ENCODE measurements at places on chromosomes 1 and 21.

DNA sequence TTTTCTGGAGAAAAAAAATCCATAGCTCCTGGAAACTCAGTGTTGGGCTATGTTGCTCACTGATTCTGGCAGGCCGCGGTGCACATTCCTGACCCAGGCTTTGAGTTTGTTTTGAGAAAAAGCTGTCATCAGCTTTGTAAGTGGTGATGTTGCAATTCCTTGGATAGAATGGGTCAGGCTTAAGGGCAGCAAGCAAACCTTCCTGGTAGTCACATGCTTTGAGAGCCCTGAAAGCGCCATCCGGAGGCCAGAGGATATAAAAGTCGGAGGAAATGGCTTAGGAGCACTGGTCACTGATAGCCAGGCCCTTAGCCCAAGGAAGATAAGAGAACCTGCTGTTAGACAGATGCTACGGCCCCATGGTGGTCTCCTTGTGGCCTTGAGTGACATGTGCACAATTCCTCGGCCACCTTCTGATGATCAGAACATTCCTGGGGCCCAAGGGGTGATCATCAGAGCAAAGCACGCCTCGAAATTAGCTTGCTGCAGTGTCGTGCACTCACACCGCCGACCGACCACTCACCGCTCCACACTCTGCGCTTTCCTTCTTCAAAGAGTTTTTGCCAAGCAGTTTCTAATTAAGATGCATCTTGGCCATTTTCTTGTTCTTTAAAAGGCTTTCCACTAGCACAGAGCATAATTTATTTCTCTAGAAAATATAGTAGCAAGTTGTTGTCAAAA lies 78.6 kb downstream of the MAN1C1 start:
- DNase-seq: no peak

DNA sequence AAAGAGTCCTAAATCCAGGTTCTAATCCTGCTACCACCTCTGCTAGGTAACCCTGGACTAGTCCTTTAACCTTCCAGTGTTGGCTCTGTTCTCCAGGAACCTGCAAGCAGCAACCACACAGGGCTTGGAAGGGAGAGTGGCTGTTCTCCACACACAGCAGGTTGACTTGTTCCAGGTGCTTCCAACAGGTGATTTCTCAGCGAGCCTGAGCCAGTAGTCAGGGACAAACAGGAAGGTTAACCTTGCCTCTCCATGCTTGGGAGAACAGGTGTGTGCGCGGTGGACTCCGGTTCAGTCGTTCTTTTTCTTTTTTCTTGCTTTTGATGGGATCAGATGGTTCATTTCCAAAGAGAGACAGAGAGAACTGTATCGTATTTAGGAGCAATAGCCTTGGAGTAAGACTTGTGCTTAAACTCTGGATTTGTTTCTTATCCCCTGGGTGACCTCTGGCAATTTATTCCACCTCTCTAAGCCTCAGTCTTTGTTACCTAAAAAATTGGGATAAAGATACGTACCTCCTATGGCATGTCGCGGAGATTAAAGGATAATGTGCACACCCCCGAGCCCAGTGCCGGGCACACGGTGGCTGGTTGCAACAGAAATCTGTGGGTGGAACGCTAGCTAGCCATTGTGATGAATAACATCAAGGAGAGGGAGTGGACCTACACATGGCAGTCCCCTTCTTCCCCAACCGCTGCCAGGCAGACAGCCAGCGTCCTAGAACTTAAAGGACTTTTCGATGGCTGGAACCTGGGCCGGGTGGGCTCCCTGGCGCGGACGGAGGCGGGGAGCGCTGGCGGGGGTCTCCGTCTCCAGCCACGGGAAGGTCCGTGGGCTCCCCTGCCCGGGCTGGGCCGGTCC lies 583 bp upstream of the CACHD1 start:
- DNase-seq: no peak

GRCh38 chr21:16370186-16370585 lies 640.4 kb downstream of the USP25 start:
- DNase-seq: no peak

DNA sequence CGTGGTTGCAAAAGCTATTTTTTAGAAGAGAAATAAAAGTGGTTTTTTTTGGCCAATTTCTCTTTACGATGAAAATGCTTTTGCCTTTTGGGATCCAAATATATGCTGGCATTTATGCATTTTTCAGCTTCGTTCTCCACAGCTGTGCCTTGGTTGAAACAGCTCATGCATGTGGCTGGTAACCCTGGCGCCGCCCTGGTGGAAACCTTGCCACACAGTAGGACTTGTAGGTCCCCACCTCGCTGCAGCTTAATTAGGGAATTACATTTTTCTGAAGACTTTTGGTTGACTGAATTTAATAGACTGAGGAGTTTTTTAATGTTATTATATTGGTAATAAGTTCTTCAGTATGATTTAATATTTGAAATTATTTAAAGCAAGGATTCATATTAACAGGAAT lies 12.7 kb upstream of the PCP4 start:
- DNase-seq: no peak

- DNase-seq: no peak
These were observed 69.5 kb downstream of the GRIK3 start for GRCh38 chr1:36964830-36965229.

DNA sequence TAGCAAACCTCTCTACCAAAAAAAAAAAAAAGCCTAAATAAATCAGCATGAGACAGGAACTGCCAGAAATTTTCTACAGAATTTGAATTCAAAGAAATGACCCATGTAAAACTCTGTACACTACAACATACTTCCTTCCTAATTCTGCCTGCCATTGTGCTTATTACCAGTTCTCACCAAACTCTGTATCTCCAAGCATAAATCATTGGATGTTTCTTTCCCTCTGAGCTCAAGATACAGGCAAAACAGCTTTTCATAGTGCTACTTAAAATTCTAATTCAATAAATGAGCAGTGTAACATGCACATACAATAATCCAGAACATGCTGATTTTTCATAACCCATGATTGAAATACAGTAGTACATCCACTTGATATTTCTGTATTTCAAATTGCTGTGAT lies 87.0 kb downstream of the EIF4G3 start:
- DNase-seq: no peak

DNA sequence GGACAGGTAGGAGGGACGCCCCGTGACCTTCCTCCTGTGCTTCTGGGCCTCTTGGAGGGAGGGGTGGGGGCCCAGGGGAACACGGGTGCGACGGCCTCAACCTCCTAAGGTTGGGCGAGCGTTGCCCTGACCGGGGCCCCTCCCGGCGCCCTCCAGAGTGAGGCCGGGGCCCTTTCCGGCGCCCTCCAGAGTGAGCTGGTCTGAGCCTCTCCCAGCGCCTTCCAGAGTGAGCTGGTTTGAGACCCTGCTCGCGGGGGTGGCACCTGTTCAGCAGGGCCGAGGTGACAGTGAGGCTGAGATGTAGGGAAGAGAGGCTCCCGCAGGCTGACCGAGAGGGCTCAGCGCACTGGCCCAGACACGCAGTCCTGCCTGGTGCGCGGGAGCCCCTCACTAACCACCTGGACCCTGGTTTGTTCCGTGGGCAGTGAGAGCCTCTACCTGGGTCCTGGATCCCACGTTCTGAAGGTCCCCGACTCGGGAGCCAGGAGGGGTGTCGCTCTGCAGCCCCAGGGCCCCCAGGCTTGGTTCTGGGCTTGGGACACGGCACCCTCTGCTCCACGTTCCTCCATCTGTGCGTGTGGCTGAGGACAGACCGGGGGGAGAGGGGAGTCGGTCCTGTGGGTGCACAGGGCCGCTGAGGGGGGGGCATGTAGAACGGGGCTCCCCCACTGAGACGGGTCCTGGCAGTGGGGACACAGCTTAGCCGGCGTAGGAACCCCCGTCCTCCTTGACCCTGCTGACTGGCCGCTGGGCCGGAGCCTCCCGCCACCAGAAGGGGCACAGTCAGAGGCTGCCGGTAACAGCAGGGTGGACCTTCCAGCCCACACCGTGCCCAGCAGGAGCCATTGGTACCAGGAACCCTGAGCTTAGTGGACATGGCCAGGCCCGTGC lies 1.4 kb downstream of the COL6A1 start:
- DNase-seq: no peak

- DNase-seq: no peak
These were observed 351.6 kb upstream of the B3GALT2 start for GRCh38 chr1:193538003-193538354.

DNA sequence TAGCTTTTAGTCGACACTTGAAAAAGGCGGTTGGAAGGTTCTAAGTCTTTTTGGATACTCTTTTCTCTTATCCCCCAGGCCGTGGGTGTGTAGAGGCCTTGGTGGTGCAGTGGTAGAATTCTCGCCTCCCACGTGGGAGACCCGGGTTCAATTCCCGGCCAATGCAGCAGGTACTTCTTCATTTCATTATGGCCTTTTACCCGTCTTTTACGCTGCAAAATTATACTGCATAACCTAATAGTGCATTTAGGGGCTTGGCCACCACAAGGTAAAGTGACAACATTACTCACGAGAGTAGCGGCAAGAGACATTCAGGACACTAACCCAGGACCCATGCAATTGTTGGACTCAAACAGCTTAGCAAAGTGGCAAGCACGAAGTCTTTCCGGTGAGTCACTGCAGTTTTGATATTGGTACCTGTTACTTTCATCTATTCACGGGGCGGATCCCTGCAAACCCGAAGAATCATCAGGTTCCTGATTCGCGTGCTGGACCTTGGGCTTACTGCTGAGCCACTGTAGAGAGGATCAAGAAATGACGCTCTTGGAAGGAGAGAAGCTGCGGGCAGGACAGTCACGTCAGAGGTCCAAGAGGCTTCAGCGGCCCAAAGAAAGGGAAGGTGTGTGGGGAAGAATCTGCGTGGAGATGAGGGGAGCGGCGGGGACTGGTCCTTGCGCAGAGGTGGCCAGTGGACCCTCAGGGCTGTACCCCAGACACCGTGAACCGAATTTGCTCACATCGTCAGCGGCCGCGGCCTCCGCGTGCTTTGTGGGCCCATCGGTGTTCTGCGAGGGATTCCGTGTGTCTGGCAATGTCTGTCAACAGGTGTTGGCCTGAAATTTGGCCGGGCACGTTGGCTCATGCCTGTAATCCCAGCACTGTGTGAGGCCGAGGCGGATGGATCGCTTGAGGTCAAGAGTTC lies 12.9 kb upstream of the RNU1-4 start:
- peak; percentile 35 for DNase-seq

- no peak for DNase-seq
These were observed 57.4 kb upstream of the NRIP1 start for GRCh38 chr21:15122241-15122640.

GRCh38 chr1:69421286-69421685 lies 146.4 kb upstream of the LRRC7 start:
- no peak for DNase-seq

GRCh38 chr1:116710420-116711262 lies 43.1 kb upstream of the IGSF3 start:
- no peak for DNase-seq

- no peak for DNase-seq
These were observed 890.9 kb downstream of the MRPL39 start for GRCh38 chr21:24716281-24716918.

DNA sequence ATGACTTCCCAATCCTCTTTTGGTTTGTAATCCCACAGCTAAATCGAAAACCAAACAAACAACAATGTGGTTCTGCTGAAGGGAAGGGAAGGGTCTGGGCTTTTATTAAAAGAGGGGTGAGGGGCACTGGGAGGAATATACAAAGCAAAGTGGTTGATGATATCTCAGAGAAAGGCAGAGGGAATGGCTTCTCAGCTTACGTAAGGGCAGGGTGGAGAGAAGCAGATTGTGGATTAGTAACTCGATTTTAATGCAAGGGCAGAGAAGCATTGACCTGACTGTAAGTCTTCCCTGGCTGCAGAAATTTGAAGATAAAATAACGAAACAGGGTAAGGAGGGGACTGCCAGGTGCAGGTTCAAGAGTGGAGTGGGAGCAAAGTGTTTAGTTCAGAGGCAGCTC lies 438.2 kb upstream of the LRRC7 start:
- DNase-seq: no peak

DNA sequence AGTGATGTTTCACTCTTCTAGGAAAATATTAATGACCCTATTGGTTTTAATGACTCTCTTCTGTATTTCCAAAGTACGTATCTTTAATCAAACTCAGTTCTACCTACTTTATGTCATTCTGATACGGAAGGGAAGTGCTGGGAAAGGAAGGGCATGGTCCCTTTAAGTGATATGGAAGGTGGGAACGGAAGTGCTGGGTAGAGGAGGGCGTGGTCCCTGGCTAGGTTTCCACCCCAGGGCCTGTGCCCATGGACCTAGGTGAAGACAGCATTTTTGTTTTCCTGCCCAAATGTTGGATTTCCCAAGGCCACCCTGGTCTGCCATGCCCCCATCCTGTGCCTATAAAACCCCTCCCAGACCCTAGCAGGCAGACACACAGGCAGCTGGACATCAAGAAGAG lies 24.0 kb downstream of the RGS4 start:
- DNase-seq: no peak

DNA sequence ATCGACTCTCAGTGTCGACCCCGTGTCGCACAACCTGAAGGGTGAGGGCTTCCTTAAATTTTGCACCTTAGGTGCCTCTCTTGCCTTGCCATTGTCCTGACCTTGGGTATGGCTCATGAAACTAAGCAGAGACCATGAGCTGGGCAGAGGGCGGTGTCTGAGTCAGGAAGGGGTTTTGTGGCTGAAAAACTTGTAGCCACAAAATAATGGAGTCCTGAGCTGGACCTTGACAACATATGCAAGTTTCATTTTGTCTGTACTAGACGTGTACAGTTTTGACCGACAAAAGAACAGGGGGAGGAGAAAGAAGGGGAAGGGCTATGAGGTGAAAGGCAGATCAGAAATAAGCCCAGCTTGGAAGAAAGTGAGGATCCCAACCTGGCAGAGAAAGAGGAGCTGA lies 8.3 kb upstream of the RUNX1 start:
- no peak for DNase-seq

DNA sequence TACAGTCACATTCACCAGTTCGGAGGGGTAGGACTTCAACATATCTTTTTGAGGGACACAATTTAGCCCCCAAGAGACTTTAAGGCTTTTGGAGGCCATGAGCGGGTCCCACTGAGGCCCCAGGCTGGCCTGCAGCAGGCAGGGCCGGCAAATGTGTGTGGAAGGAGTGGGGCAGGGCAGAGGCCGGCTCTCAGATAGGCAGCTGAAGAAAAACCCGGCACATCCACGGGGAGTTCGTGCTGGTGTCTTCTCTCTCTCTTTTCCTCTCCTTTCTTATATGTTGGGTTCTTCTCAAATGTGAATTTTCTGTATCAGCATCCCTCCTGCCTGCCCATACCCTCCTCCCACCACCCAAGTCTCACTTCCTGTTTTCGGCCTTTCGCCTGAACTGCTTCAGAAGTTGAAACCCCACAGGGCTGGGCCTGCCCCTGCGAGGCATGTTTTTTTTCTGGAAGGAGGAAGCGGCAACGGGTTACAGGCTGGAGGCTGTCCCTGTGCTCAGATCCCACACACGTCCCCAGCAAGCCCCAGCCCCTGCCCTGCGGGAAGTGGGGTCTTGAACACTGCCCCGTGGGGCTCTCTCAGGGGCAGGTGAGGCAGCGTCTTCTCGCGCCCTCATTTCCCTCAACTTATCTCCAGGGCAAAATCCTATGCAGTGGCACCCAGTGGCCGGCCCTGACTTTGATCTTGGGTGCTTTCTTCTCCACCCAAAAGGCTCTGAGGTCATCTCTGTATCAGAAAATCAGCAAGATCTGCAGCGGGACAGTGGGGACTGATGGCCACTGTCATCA lies 9.7 kb upstream of the UMODL1 start:
- DNase-seq: peak; percentile 36

DNA sequence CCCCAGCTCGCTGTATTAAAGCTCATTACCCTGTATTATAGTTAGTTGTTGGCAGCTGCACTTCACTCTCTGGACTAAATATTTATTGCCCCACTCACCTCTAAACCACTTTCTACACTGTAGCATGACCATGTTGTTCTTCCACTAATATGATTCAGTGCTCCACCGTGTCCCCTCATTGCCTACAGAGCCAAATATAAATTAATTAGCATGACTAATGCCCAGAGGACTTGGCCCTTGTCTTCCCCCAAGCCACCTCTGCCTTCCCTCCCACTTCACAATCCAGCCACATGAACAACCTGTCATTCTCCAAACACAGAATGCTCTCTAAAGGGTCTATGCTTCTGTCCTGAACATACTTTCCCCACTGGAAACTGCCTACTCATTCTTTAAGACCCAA lies 276.5 kb downstream of the PLPP3 start:
- DNase-seq: no peak

Data from CD4-positive, alpha-beta T cell treated with Interleukin-12 subunit alpha and Interleukin-12 subunit beta, for 1 hour (primary cell).